ENCODE measurements at places on chromosomes 12 and 14.
A peak's percentile ranks its signal among the peaks of the same experiment; 100 is the strongest.

DNA sequence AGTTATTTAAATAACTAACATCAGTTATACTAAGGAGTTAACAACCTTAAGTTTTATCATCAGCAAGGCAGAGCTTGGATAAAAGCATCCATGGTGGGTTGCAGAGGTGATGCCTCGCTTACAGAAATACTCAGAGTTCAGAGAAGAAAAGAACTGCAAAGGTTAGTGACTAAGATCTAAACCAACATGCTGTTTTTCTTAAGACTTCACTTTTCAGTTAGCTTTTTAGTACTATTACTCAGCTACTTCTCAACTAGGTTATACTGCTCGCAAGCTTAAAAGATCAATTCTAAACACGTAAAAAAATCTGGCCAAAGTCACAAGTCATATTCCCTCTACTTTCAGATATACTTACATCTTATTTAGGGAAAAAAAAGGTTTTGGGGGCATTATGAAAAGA lies 2.8 kb downstream of the PPP1CC start:
- peaks cover 74% of the 10 kb centered on the region for H3K4me1 ChIP-seq
- no peak for DNase-seq
- H3K27me3 ChIP-seq: no peaks in the 10 kb centered on the region
- no peak overlapping the region for H3K27ac ChIP-seq

GRCh38 chr14:93787465-93788292 lies 606 bp downstream of the PRIMA1 start:
- peaks cover 5% of the 10 kb centered on the region for H3K4me1 ChIP-seq
- H3K4me3 ChIP-seq: peak overlapping the region; percentile 56
- no peaks in the 10 kb centered on the region for H3K36me3 ChIP-seq
- H3K27me3 ChIP-seq: no peaks in the 10 kb centered on the region

DNA sequence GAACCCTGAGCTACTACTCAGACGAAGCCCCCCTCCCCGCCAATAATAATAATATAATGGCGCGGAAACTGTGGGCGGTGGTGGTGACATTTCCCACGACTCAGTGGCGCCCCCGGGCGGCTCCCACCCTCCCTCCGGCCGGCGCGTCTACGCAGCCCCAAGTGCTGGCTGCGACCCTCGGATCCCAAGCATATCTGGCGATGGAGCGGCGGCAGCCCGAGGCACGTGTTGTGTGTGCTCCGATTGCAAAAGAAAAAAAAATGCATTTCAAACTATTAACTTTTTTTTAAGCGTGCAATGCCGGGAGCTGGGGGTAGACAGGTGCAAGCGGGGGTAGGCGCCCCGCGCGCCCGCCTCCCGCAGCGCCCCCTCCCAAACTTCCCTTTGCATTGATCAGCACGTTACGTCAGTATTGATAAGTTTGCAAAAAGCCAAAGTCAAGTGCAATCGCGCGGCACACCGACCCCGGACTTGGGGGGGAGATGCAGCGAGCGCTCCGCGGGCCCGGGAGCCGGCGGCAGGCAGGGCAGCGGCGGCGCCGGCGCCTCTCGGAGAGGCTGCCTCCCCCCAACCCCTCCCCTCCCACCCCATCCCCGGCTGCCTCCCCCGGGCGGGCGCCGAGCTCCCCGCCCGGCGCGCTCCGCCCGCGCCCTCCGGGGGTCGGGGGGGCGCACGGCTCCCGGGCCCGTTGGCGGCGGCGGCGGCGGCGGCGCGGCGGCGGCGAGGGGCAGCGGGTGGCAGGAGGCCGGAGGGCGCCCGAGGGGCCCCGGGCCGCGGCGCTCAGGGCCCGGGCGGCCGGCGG lies 113.1 kb upstream of the MYL2 start:
- DNase-seq: no peak
- no peak overlapping the region for H3K27ac ChIP-seq
- H3K27me3 ChIP-seq: peaks cover 99% of the 10 kb centered on the region
- H3K4me3 ChIP-seq: no peak overlapping the region
- H3K4me1 ChIP-seq: peaks cover 22% of the 10 kb centered on the region

DNA sequence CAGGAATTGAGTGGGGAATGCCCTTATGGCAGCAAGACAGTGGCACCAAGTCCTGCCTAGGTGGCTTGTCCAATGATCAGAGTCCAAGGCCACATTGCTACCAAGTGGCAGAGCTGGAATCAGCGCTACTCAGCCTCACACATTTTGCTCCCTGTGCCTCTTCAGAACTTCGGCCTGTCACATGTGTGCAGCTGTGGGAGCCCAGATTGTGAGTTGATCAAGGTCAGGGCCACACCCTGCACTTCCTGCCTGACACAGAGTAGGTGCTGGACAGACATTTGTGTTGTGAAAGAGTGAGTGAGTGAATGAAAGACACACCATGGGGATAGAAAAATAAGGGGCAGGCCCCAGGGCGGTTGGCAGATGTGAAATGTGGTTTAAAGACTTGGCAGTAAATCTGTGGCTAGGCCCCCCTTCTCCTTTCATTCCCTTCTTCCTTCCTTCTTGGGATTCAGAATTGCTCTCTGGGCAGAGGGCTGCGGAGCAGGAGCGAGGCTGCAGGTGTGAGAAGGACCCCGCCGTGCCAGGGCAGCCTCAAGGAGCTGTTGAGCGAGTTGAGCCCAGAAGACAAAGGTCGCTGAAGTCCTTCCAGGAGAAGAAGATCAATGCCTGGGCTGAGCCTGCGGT lies 83.5 kb downstream of the SLC25A47 start:
- H3K27me3 ChIP-seq: no peaks in the 10 kb centered on the region
- H3K4me1 ChIP-seq: peaks cover 2% of the 10 kb centered on the region
- no peak overlapping the region for H3K27ac ChIP-seq
- H3K4me3 ChIP-seq: no peak overlapping the region

DNA sequence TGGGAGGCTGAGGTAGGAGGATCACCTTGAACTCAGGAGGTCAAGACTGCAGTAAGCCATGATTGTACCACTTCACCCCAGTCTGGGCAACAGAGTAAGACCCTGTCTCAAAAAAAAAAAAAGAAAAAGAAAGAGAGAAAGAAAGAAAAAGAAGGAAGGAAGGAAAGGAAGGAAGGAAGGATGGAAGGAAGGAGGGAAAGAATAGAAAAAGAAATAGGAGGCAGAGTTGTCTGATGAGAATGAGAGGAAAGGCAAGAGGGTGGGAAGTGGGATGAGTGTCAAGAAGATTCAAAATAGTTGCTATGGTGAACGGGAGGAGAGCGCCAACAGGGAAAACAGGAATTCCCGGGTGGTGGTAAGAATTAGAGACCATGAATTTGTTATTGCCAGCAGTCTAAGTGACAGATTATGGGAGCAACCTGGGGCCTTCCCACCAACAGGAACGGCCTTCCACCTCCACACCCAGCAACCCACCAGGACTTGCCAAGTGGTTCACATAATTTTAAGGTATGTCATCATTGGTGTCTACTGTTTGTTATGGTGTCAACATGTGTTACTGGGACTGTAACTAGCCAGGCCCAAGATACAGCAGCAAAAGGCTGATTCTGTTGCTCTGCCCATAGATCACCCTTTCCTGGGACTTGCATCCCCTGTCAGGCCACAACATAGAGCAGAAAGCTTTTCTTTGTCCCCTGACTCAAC lies 36.1 kb upstream of the C12orf76 start:
- no peaks in the 10 kb centered on the region for H3K36me3 ChIP-seq
- no peak overlapping the region for H3K27ac ChIP-seq
- no peaks in the 10 kb centered on the region for H3K4me1 ChIP-seq
- DNase-seq: no peak
- no peaks in the 10 kb centered on the region for H3K27me3 ChIP-seq

GRCh38 chr12:40236357-40236850 lies 11.6 kb downstream of the LRRK2 start:
- H3K4me1 ChIP-seq: peaks cover 2% of the 10 kb centered on the region
- no peak overlapping the region for H3K4me3 ChIP-seq
- H3K36me3 ChIP-seq: no peaks in the 10 kb centered on the region
- H3K27me3 ChIP-seq: no peaks in the 10 kb centered on the region
- DNase-seq: no peak

GRCh38 chr12:129049917-129050316 lies 196.6 kb downstream of the GLT1D1 start:
- no peak for DNase-seq
- H3K4me3 ChIP-seq: no peak overlapping the region
- H3K27ac ChIP-seq: no peak overlapping the region
- no peaks in the 10 kb centered on the region for H3K27me3 ChIP-seq
- H3K36me3 ChIP-seq: no peaks in the 10 kb centered on the region
- H3K4me1 ChIP-seq: no peaks in the 10 kb centered on the region

DNA sequence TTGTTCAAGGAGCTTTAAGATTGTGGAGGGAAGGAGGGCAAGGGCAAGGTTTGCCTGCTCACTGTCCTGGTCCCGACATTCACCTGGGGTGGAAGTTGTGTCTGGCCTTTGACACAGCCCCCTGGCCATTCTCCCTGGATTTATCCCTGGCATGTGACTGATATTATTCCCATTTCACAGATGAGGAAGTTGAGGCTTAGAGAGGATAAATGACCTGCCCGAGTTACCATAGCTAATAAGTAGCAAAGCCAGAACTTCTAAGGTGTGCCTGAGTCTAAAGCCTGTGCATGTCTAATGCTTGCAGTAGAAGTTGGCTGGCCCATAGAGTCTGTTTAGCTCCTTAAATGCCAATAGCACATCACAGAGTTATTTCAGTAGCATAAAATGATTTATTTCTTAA lies 720 bp upstream of the FGF6 start:
- DNase-seq: no peak
- H3K36me3 ChIP-seq: no peaks in the 10 kb centered on the region
- H3K27ac ChIP-seq: no peak overlapping the region

All from heart right ventricle (tissue), 16 donors.